T-cell (primary cell): ENCODE measurements at places on chromosomes 5 and 9.

DNA sequence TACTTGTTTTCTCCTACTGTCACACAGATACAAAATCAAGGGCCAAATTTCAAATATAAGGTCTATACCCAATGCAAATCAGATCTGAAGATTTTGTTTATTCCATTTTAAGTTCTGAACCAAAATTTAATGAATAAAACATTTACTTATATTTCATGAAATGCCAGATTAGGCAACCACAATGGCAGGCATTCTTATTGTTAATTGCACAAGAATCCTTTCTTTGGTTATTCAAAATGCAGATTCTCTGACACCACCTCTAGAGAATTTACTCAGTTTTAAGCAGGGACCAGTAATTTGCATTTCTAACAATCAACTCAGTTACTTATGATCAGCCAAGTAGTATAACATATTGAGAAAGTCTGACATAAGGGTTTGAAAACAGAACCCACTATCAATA lies 972.4 kb upstream of the ACO1 start:
- DNase-seq: no peak

DNA sequence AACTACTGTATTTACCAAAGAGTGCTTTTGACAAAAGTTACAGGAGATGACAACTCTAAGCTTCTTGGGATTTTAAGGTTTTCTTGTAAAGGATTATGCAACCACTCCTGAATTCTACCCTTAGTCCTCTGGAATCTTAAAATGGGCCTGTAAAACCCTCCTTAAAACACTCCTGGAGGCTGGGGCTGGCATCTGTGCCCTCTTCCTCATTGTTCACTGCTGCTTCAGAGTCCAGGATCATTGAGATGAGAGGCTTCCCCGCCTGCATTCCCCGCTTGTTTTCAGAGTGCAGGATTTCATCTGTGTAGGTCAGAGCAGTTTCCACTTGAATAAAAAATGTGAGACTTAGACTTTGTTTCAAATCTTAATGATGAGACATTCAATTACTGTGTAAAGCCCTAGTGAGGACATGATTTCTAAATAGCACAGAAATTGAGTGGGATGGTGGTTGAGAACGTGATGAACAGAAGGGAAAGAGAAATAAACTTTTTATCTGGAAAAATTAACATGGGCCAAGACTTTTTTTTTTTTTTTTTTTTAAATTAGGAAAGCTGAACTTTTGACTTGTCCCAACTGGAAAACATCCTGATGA lies 40.4 kb downstream of the PCSK5 start:
- DNase-seq: no peak

DNA sequence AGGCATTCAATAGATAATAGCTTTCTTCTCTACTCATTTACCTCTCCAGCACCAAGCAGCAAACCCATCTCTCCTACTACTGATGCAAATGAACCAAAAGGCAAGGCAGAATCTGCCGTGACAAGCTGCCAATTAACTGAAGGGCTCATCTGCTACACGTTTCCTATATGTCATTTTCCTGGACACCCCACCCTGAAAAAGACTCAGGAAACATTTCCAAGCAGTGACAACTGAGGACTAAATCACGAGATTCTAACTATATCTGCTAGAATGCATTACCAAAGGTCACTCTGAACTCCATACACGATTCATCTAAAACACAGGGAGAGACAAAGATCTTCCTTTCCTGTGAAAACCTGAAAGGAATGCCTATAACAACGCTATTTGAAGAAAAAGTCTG lies 12.9 kb downstream of the PLPP1 start:
- no peak for DNase-seq

DNA sequence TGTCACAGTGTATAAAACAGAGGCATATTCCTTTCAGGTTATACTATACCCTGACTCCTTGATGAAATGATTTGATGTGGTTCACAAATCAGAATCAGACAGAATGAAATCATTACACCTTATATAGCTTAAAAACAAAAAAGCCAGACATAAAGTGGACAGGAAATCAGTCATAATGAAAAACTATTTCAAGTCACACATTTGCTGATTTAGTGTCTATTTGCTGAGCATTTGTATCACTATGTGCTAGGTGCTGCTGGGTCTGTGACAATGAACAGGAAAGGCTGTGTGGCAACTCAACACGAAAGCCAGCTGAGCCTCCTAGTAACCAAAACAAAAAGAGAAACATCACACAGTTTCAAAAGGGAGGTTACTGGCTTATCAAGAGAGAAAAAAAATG lies 194.0 kb downstream of the EFNA5 start:
- peak; percentile 44 for DNase-seq

GRCh38 chr9:137357166-137357565 lies 55.1 kb upstream of the NRARP start:
- no peak for DNase-seq

- DNase-seq: no peak
These were observed 251.4 kb upstream of the IL12B start for GRCh38 chr5:159581502-159582249.

GRCh38 chr9:134473141-134474054 lies 147.1 kb downstream of the RXRA start:
- DNase-seq: no peak

- no peak for DNase-seq
These were observed 36.5 kb downstream of the SERINC5 start for GRCh38 chr5:80219391-80219790.

- no peak for DNase-seq
These were observed 528.8 kb upstream of the PTGER4 start for GRCh38 chr5:40150896-40151295.

DNA sequence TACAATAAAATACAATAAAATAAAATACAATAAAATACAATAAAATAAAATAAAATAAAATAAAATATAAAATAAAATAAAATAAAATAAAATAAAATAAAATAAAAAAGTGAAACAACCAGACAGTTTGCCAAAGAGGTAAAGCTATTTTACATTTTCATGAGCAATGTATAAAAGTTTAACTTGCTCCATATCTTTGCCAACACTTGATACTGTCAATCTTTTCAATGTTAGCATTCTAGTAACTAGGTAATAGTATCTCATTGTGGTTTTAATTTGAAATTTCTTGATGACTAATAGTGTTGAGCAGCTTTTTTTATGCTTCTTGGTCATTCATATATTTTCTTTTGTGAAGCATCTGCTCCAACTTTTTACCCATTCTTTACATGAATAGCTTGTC lies 17.3 kb downstream of the TTC33 start:
- no peak for DNase-seq

GRCh38 chr5:6043491-6044310 lies 334.6 kb downstream of the MED10 start:
- no peak for DNase-seq

DNA sequence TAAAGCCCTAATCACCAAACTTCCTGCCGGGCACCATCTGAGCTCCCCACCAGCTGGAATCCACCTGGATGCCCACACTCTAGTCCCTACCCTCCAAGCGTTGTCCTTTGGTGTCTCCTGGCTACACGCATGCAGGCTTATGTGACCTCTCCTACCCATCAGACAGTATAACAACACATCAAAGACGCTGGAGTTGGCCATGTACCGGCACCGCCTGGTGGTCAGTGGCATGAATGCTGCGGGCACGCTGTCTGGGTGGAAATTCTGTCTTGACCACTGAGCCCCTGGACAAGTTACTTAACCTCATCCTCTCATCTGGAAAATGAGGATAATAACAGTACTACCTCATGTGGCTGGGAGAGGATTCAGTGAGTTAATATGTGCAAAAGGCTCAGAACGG lies 23.4 kb upstream of the CORO2A start:
- peak; percentile 27 for DNase-seq

GRCh38 chr5:168085261-168086031 lies 206.0 kb upstream of the WWC1 start:
- no peak for DNase-seq

- DNase-seq: no peak
These were observed 24.1 kb upstream of the VLDLR start for GRCh38 chr9:2597483-2597882.

DNA sequence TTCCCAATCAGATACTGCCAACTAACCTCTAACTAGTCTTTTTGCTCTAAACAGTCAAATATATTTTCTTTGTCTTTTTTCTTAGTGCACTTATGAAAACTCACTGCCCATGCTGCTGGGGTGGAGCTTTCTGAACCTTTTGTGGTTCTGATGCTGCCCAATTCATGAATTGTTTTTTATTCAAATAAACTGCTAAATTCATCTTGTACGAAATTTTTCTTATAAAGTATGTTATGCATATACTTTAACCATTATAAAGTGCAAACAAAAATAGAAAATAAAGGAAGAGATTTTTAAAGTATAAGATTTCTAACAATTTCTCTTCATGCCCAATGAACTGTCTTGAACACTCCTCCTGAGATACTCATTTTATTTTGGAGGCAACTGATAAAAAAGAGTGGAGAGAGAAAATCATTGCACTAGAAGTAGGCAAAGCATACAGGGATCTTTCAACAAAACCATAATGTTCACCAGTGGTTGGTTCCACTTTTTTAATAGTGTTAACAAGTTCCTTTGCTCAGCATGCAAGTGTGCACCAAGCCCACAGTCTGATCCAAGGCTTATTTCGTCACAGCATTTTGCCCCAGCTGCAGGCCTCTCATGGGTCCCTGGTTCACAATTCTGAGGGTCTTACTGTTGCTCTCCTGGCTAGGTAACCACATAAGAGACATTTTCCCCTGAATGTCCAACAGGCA lies 6.2 kb upstream of the FYB1 start:
- DNase-seq: no peak

GRCh38 chr5:128965011-128965637 lies at the start of gene SLC27A6:
TSS of gene SLC27A6 (plus strand) at chr5:128965488. CDS start at chr5:128966138, 650 bp downstream.
- no peak for DNase-seq

DNA sequence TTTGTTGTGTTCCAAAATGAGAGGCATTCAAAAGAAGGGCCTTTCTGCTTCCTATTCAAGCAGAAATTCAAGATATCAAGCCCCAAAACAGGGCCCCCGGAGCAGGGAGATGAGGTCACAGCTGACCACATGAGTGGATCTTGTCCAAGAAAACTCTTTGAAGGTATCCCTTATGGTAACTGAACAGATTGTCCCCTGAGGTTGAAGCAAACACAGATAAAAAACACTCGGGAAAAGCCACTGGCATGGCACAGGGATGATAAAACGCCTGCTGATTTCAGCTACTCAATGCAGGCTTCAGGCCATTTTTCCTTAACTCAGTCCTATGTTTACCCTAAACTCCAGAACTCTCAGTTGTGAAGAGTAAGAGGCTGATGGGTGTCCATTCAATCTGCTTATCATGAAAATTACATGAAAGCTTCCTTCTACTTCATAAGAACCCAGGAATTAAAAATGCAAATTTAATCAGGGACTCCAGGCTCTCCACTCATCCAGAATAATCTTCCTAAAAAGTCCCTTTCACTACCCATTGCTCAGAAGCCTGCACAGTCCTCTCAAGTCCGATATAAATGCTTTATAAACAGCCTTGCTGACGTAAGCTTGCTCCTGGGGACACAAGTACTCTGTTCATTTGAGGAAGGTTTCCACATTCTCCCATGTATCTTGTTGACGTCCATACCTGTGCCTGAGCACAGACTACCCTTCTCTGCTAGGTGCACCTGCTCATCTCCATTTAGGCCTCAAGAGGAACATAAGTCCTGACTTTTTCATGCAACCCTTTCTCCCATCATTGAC lies 35.9 kb upstream of the SLC1A3 start:
- DNase-seq: no peak

- no peak for DNase-seq
These were observed 107.5 kb downstream of the NDFIP1 start for GRCh38 chr5:142215915-142216681.

GRCh38 chr5:57246426-57246825 lies 72.6 kb downstream of the GPBP1 start:
- no peak for DNase-seq

DNA sequence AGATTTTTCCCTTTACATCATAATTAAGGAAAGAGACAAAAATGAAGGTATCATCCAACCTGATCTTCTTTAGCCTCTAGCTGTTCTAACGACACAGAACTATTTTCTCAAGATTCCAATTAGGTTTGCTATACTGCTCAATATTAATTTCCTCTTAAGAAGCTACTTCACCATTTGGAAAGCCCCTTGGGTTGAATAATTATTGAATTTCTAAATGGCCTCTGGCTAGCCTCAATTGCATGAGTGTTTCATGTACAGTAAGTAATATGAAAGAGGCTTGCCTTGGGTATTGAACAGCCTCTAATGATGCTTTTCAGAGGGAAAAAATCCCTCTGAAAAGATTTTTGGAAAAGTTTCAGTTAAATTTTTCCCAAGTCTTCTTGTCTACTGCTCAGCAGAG lies 3.7 kb upstream of the MOB3B start:
- no peak for DNase-seq

GRCh38 chr5:132434416-132435286 lies 55.9 kb downstream of the IRF1 start:
- DNase-seq: no peak

DNA sequence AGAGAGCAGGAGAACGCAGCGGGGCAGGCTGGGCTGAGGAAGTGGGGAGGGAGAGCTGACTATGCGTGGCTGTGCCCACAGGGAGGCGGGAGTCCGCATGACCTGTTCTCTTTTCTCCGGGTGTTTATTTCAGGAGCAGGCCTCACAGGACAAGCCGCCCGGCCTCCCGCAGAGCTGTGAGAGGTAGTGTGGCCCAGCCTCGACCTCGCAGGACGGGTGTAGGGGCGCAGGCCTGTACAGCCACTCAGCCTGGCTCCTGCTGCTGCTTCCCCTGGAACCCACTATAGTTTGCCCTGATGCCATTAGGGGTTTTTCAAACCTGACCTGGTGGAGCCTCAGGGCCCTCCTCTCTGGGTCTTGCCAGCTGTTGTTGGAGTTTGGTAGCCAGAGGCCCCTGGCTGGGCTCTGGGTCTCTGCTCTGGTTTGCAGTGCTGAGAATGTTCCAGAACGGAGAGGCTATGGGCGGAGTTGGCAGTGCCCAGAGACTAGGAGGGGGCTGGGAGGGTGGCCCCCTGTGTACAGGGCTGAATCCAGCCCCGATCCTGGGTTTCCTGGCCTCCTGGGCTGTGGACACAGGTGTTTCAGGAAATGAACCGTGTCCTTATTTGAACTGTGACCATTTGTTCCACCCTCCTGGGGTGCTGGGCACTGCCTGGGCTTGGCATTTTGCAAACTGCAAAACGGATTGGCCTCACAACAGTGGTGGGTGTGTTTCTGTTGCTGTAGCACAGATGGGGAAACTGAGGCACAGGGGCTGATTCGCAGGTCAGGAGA lies 78.8 kb downstream of the WNK2 start:
- DNase-seq: no peak

DNA sequence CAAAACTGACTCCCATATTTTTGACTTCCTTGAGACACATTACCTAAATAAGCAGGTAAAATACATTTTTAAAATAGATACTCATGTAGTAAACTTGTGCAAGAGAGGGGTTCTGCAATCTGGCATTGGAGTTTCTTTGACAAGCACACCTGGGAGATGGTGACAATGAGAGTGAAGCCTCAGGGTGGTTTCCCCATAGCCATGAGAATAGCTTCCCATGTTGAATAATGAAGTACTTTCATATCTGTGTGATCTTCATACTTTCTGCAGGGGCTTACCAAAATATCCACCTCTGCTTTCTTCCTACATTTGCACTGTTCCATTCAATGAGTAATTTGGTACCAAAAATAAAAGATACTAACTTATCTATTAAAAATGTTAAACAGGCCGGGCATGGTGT lies 44.7 kb upstream of the VCAN start:
- no peak for DNase-seq
